ENCODE measurements at places on chromosomes 5 and 9.

DNA sequence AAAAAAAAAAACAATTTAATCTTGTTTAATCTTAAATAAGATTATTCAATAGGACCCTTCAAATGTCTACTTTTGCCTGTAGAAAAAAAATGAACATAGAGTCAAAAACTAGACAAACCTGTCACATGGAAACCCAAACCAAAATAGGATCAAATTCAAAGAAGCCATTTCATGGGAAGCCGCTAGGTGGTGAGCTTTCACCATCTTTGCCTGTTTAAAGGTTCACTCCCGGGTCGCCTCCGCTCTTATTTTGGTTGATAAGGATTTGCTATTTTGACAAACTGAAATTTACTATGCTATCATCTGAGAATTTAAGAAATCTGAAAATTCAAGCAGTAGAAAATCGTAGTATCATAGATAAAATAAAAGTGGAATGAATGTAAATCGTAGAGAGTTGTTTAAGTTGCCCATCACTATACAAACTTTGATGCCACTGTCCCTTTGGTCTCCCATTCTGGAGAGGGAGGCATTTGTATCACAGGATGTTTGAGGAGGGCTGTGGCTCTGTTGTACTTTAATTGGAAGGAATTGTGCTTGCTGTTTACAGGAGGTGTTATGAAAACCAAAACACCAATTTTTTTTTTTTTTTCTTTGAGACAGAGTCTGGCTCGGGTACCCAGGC is 43.5 kb upstream of the DNAH5 start:
- DNase-seq: no peak

GRCh38 chr9:94908583-94909249 is 182.2 kb downstream of the AOPEP start:
- no peak for DNase-seq

GRCh38 chr9:17580119-17580518 is 1.3 kb downstream of the SH3GL2 start:
- DNase-seq: no peak

GRCh38 chr5:71582945-71583584 is 4.1 kb upstream of the MCCC2 start:
- no peak for DNase-seq

DNA sequence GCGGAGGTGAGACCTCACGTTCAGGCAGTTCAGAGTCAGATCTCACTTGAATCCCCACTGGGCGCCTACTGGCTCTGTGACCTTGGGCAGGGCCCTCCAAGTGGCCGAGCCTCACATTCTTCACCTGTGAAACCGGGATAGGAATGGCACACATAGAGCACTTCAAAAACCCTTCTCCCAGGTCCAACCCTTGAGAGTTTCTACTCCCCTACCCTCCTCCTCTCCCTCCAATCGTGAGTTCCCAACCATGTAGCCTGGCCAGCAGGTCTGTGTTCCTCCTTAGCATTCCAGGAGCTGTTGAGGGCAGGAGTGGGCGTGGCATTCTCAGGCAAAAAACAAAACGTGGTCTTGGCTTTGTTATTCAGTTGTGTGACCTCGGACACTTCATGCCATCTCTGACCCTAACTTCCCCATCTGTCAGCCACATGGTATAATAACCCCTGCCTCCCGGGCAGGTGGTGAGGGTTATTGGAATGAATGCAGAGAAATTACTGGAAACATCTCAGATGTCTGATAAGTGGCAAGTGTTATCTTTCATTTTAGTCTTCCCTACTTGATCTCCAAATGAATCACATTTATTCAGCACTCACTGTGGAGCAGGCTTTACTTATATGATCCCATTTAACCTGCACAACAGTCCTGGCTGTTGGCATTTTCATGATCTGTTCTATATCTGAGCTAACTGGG is 112.8 kb upstream of the BOD1 start:
- DNase-seq: no peak

DNA sequence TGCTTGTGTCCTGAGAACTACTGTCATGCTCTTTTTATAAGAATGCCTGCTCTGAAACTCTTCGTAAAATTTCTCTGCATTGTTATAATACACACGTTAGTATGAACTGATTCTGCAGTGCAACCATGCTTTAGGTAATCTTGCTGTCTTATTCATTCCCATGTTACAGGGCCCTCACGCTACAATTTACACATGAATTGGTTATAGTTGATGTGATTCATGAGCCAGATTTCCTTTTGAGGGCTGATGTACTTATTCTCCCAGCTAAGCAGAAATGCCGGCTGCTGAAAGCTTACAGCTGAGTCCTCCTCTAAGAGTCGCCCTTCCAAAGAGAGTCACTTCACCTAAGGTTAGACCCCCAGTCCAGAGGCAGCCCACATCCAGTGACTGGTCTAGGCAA is 233.5 kb upstream of the PCSK5 start:
- DNase-seq: no peak

- no peak for DNase-seq
These were observed 4.5 kb upstream of the CNTLN start for GRCh38 chr9:17130291-17130690.

DNA sequence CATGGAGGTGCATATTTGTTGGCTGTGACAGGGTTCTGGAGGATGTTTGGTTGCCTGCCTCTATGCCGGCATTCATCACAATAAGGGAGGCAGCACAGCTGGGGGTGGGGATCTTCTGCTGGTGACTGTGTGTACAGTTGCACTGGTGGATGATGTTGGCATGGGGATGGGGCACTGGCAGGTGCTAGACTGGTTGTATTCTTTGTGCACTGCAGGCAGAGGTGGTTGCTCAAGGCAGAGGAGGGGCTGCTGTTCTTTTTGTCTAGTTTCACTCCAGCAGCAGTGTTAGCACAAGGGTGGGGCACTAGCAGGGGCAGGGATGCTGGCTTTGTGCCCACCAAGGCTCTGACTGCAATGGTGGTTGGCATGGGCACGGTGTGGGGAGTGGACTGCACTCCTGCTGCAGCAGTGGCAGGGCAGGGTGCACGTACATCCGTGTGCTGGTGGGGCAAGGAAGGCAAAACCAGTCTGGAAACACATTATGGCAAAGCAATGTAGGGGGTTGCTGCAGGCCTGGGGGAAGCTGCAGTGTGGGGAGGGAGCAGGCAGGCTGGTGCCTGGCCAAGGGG is 69.3 kb downstream of the ISOC1 start:
- DNase-seq: no peak

- no peak for DNase-seq
These were observed 41.4 kb upstream of the LRRC14B start for GRCh38 chr5:149745-150485.

DNA sequence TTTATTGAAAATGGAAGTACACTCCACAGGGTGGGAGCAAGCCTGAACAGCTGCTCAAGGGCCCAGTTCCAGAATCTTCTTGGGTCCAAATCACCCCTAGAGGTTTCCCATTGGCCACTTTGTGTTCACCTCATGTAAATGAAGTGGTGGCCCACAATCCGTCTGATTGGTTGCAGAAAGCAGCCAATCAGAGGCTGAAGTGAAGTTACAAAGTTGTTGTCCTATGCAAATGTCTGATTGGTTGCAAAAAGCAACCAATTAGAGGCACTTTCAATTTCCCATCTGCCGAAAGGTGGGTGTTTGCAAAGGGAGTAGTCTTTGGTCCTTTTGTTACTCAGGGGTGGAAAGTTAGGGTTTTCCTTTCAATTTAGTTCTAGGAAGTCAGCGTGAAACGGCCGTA is 8.8 kb downstream of the TMEM171 start:
- no peak for DNase-seq

DNA sequence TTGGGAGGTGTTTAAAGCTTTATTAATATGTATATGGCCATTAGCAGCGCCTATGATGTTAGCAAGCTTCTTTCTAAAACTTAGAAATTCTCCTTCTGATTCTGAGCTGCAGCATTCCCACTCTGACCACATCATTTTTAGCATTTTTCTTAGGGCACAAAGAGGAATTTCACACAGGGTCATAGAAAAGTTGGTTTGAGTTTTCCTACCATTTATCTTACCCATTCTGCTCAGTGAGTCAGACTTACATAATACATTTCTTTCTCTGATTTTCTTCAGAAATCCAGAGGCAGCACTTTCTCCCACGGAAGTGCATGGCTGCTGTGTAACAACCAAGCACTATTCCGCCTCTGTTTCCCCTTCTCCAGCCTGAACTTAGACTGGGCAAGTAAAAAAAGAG is 246.6 kb downstream of the ARL15 start:
- DNase-seq: no peak

- no peak for DNase-seq
These were observed 5.8 kb upstream of the FCN1 start for GRCh38 chr9:134923466-134923865.

DNA sequence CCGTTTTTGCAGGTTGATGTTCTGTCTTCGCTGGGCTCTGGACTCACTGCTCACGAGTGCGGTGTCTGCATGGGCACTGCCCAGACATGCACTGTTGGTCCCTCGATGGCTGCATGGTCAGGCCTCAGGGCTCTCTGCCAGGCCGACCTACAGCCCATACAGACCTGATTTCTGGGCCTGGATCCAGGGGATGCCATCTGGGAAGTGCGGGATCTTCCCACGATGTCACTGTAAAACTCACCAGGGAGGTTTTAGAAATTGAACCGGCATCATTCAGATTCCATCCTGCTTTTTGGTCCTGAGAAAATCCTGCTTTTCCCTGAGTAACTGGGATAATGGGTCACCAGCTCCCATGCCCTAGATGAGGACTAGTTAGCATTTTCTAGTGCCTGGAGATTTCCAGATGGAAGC is 9.1 kb downstream of the S1PR3 start:
- DNase-seq: no peak

DNA sequence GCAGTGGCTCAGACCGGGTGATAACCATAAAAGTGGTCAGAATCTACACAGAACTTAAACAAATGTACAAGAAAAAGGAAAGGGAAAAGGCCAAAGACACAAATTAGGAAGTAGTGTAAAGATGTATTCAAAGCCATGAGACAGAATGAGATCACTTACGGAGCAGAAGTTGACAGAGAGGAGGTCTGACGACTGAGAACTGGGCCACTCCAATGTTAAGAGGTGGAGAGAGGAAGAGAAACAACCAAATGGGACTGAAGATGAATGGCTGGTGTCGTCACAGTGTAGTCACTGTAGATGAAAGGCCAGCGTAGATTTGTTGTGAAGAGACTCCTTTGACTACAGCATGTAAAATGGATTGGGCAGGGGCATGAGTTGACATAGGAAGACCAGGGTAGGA is 114.4 kb downstream of the DROSHA start:
- no peak for DNase-seq

DNA sequence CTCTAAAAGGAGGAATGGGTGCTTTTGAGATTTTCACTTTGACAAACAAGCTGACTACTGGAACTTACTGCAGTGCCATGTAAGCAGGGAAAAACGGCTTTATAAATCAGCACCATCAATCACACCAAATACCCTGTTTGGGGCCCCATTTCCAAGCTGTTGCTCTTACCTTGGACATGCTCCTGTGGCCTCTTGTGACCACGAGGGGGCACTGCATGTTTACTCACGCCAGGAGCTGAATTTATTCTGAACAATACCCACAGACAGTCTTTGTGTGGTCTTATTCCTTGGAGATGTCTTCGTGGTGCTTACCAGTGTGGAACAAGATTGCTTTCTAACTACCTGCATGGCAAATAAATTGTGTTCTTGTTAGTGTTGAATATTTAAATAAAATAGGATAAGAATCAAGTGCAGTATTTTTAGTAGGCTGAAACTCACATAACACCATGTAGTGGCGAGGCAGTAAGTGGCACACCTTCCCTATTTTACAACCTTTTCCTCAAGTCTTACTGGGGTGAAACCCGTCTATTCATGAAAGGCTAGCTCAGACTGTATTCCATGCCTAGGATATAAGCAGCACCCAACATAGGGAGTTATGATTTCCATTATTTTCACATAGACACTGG is 155.5 kb upstream of the NMUR2 start:
- DNase-seq: no peak

- DNase-seq: no peak
These were observed 739 bp upstream of the SPINK7 start for GRCh38 chr5:148311484-148311883.

GRCh38 chr5:148011398-148012137 is 52.2 kb upstream of the SPINK5 start:
- no peak for DNase-seq

- DNase-seq: no peak
These were observed 571 bp downstream of the PPIC start for GRCh38 chr5:123035918-123036390.

DNA sequence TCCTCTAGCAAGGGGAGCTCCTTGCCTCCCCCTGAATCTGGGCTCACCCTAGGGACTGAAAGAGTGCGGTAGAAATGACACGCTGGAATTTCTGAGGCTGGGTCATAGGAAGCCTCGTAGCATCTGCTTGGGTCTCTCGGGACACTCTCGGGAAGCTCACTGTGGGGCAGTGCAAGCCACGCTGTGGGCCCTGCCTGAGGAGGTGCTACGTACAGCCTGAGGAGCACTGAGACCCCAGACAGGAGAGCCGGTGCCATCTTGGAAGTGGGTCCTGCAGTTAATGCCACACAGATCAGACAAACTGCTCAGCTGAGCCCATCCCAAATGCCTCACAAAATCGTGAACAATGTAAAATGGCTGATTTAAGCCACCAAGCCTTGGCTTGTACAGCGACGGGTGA is 1.8 kb downstream of the MRPL36 start:
- no peak for DNase-seq

GRCh38 chr9:70205366-70206020 is 53.3 kb upstream of the SMC5 start:
- no peak for DNase-seq

- DNase-seq: no peak
These were observed 66.8 kb upstream of the MAP1B start for GRCh38 chr5:72040513-72040912.

- no peak for DNase-seq
These were observed 58.3 kb downstream of the NRG2 start for GRCh38 chr5:139984816-139985215.

DNA sequence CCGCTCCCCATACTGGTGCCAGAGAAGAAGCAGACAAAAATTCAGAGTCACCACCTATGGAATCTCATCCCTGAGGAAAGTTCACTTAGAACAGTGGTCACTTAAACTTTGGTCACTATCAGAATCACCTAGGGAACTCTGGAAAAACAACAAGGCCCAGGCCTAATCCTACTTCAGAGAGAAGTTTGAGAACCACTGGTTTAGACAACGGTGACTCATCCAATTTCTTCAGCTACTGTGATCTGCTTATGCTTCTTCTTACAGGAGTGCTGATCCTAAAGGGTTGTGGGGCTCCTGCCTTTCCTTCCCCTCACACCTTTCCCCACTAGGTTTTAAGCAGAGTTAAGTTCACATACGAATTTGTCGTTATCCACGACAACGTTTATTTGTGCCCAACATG is 194.7 kb upstream of the KLF4 start:
- DNase-seq: no peak

DNA sequence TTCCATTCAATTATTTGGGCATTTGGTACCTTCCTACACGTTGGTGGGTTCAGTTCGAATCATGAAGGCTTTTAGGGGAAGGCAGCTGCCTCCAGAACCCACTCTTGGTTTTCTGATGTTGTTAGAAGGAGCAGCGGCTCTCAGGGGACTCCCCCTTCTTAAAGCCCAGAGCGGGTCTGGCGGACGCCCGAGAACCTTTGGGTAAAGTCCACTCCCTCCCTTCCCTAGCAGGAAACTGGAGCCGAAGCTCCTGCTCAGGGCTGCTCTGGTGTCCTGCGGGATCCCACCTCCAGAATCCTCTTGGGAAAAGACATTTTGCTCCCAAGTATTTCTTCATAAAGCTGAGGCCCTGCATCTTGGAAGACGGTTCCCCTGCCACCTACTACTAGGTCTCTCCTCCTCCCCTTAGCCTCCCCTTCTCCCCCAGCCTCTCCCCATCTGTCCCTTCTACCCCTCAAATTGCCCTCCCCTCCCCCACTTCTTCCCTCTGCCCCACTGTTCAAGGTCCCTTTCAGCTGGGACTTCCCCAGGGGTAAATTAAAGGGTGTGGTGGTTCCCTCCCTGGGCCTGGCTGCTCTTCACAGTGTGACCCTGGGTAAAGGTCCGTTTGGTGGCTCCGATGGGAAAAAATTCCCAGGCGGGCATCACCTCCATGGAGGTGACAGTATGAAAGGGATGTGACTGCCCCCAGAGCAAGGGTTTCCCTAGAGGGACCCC is 9.3 kb downstream of the IRX4 start:
- no peak for DNase-seq
